Glomerular endothelial cell (primary cell): ENCODE measurements at places on chromosomes 4 and X.
A peak's percentile ranks its signal among the peaks of the same experiment; 100 is the strongest.

GRCh38 chr4:168511780-168512489 lies 15.1 kb downstream of the PALLD start:
- DNase-seq, result no peak

GRCh38 chrX:151287954-151288353 lies 109.1 kb upstream of the VMA21 start:
- DNase-seq, result no peak

DNA sequence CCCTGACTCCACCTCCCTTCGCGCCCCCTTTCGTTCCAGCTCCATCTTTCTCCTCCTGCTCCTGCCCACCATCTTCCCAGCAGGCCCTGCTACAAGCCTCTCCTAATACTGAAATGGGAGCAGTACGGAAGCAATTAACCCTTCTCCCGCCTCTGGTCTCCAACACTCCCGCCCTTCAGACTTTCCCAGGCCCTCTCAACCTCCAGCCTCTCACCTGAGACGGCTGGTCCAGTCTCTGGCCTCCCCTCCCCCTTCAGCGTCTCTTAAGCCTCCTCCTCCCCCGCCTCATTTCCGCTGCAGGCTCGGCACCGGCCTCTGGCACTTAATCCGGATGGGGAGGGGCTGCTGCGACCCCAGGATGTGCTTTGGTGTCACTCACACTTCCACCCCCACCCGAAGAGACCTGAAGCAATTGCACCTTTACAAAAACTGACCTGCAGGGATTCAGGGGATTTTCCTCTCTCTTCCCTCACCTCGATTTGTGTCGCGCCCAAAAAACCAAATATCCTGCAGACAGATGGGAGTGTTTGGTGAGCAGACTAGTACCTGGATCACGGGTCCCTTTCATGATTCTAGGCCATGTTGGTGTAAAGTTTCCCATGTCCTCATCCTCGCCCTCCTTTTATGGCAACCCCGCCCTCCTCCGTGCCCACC lies 657 bp downstream of the TCEAL8 start:
- DNase-seq, result no peak

- no peak for DNase-seq
Observed at GRCh38 chrX:47577901-47578300, 4.3 kb upstream of the TIMP1 start.

- DNase-seq, result peak; percentile 42
Observed at GRCh38 chrX:109347632-109348031, 134.3 kb downstream of the GUCY2F start.

DNA sequence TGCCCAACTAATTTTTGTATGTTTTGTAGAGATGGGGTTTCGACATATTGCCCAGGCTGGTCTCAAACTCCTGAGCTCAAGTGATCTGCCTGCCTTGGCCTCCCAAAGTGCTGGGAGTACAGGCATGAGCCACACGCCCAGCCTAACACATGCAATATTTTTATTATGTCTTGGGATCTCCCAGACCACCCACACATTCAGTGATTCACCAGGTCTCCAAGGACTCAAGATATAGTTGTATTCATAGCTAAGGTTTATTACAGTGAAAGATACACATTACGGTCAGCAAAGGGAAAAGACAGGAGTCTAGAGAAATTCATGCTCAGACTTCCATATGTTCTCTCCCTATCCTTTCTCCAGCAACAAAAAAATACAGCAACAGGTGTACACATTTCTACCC lies 25.5 kb upstream of the FAM120C start:
- no peak for DNase-seq

DNA sequence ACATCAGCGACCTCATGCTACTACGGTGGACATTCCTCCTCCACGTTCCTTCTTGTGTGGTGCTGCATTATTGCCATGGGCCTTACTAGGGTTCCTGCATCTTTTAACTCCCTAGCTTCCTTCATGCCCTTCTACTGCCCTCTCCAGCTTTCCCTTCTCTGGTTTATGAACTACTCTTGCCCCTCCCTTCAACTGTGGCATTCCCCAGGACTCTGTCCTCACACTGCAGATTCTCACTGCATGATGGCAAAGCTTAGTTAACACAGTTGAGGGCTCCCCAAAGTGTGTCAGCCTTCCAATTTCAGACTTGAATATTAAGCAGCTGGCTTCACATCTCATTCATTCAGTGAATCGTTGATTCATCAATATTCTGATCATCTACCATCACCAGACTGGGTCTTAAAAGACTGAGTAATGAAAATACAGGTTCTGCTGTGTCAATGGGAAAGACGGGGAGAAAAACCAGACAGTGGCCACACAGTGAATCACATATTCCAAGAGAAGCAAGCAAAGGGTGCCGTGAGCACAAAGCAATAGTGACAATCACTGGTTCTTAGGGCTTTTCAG lies 53.0 kb downstream of the ZFX start:
- DNase-seq, result no peak

GRCh38 chr4:82373486-82373815 lies 340 bp downstream of the HNRNPD start:
- no peak for DNase-seq

- no peak for DNase-seq
Observed at GRCh38 chrX:135697601-135698000, 15.8 kb upstream of the CT45A1 start.

- no peak for DNase-seq
Observed at GRCh38 chr4:163157157-163157556, 9.5 kb downstream of the NAF1 start.

- DNase-seq, result no peak
Observed at GRCh38 chrX:52852110-52852860, 15.6 kb downstream of the XAGE3 start.

DNA sequence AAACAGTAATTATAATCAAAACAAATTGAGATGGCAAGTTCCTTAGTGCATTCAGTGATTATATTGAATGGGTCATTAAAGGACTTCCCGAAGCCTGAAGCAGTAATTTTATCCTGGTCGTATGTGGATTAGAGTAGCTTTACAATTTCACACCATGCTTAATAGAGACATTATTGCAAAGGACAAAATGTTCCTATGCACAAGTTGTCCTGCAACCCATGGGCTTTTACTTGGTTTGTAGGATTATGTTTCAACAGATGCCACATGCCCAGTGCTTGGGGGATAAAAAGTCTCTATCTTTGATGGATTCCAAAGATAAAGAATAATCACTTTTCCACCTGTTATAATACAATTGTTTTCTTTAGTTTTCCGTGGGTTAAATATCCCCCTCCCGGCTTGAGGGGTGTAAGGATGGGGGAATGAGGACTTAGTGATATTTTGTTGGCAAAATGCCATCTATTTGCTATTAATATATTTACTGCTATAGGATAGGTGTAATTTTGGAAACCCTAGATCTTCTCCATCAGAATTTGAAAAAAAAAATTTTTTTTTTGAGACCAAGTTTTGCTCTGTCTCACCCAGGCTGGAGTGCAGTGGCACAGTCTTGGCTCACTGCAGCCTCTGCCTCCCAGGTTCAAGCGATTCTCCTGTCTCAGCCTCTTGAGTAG lies 156.5 kb upstream of the ETNPPL start:
- DNase-seq, result no peak

DNA sequence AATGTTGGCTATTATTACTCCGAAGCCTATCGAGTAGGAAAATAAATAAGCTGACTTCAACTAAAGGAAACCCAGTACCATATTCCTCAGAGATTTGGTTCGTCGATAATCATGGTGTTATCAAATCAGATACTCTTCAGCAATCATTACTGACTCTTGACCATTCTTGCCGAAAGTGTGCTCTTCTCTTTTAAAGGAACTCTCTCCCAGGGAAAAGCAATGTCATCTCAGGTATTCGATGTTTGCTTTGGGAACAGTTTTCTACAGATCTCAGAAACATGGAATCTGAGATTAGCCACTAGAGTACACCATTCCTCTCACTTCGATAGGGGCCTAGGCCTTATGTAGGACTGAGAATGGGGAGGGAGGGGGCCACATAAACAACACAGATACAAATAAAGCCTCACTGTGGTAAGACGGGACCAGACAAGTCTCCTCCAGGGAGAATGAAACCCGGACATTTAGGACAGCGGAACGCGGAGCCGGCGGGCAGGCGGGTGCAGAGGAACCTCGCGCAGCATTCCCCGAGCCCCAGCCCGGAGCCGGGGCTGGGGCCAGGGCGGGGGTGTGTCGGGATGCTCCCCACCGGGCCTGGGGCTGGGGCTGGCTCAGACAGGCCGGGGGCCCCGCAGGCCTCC lies 581 bp downstream of the DNAJB14 start:
- no peak for DNase-seq

GRCh38 chr4:188879598-188879997 lies 740.4 kb downstream of the TRIML1 start:
- no peak for DNase-seq

DNA sequence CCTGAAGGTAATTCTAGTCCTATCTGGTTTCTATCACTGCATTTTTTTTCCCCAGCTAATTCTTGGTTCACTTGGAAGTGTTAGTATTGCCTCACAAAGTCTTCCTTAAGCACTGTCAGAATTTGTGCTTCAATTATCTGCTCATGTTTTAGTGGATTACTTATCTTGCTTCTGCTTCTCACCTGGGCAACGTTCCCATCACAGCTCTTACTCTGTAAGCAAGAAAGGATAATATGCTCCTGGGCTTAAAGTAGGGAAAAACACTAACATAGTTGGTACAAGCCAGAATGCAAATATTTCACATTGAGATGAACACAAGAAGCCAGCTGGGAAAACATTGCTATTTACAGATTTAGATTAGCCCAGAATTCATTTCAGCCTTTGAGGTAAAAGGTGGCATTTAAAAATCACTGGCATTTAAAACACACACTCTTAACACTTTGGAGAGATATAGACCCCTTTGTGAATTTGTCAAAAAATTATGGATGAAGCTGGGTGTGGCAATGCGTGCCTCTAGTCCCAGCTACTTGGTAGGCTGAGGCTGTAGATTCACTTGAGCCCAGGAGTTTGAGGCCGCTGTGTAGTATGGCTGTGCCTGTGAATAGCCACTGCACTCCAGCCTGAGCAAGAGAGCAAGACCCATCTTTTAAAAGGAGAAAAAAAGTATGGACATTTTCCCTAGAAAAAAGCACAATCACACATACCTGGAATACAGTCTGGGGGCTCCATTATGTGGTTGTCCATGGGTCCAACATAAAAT lies 6.6 kb upstream of the PTPN13 start:
- DNase-seq, result no peak

DNA sequence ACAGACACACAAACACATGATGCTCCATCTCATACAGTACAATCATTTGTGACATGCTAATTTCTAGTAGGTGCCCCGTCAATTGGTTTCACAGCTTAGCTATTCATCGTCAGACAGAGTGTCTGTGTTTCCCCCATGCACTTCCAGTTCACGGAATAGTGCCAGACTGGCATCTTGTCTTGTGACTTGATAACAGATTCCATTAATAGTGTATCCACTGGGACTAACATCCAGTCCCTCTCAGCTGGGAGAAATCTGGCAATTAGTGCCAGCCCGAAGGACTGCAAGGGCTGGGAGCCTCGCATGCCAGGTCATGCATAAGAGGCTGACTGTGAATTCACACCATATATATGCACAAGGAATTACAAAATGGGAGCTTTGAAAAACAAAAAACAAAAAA lies 20.2 kb upstream of the GATB start:
- no peak for DNase-seq

- DNase-seq, result no peak
Observed at GRCh38 chr4:32991663-32992062, 2271.5 kb downstream of the PCDH7 start.

DNA sequence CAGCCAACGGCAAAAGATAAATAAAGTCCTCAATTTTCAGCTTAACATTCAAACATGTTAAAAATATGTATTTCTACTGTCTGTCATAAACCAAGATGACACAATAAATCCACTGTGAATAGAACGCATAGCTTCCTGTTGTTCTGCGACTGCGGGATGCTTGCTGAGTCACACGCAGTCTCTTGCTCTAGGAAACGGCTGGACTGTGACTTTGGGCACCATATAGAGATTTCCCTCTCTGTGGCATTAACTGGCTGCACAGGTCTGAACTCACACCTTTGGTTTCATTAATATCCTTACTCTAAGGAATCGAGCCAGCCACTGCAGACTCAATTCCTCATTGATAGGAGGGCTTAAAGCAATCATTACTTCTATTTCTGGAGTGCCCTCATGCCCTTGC lies 8.4 kb downstream of the BEND4 start:
- DNase-seq, result no peak

DNA sequence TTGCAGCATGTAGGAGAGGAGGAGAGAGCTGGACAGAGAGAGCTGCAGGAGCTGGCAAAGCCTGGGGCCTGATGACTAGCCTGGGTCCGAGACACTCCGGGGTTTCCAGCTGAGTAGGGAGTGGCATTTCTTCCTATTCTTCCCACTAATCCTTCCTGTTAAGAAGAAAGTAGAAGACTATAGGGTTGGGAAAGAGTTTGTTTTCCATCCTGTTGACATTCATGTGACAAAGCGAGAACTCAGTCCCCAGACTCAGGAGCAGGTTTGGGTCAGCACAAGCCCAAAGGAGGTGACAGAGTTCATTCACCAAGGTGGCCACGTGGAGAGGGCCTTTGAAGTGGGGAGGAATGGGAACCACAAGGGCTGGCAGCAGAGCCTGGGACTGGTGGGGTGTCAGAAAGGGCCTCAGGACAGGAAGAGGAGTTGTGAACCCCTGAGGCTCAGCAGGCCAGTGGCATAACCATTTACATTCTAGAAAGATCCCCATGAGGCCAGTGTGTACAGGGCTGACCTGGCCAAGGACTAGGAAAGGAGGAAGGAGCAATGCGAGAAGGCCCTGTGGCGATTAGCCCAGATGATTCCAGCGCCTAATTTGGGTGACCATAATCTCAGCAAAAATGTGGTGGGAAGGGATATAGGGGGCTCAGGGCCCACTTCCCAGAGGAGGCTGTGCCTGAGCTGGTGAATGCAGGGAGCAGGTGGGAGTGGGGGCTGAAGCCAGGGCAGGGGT lies 3.3 kb upstream of the HAUS3 start:
- DNase-seq, result no peak

- DNase-seq, result no peak
Observed at GRCh38 chr4:102420563-102421398, 75.5 kb upstream of the SLC39A8 start.

DNA sequence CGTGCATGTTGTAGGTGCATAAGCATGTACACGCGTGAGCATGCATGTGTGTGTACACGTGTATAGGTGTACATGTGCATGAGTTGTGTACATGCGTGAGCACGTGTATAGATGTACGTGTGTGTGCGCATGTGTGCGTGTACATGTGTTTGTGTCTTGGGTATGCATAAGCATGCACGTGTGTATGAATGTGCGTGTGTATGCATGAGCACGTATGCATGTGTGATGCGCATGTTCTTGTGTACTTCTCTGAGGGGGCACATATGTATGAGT lies 9.0 kb downstream of the NAT8L start:
- no peak for DNase-seq

DNA sequence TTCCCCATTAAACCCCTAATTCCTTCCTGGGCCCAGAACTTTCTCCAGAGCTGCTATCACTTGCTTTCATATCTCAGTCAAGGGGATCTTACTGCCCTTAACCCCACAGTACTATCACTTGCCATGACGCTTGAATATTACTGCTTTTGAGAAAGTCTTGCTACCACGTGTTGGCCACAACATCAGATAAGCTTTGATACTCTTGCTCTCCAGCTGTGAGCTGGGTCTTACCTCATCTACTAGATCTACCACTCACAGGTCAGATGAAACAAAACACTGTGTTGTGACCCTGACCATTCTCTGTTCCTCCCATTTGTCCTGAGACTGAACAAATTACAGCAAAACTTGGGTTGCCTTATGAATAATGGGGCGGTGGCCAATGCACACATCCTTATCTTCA lies 12.1 kb upstream of the TAPT1 start:
- DNase-seq, result no peak

GRCh38 chr4:176185051-176185450 lies 10.3 kb downstream of the SPATA4 start:
- DNase-seq, result no peak

GRCh38 chr4:186329372-186329771 lies 63.4 kb downstream of the F11 start:
- no peak for DNase-seq
